ENCODE measurements at places on chromosomes 13 and 19.
A peak's percentile ranks its signal among the peaks of the same experiment; 100 is the strongest.

GRCh38 chr13:82749551-82749950 lies 1132.7 kb downstream of the SLITRK1 start:
- no peak for DNase-seq

- DNase-seq, result peak; percentile 30
Measured at GRCh38 chr19:12913011-12913561, 6.0 kb downstream of the SYCE2 start.

- DNase-seq, result no peak
Measured at GRCh38 chr13:24678151-24678550, 2.1 kb upstream of the ATP12A start.

- peak; percentile 33 for DNase-seq
Measured at GRCh38 chr13:85148009-85148408, 651.2 kb downstream of the SLITRK6 start.

DNA sequence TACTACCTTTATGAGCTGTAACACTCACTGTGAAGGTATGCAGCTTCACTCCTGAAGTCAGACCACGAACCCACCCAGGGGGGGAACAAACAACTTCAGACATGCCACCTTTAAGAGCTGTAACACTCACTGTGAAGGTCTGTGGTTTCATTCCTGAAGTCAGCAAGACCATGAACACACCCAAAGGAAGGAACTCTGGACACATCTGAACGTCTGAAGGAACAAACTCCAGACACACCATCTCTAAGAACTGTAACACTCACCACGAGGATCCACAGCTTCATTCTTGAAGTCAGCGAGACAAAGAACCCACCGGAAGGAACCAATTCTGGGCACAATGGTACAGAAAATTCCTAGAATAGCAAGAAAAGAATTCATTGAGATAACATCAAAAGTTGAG lies 1796.5 kb upstream of the MIR17HG start:
- peak; percentile 76 for DNase-seq

DNA sequence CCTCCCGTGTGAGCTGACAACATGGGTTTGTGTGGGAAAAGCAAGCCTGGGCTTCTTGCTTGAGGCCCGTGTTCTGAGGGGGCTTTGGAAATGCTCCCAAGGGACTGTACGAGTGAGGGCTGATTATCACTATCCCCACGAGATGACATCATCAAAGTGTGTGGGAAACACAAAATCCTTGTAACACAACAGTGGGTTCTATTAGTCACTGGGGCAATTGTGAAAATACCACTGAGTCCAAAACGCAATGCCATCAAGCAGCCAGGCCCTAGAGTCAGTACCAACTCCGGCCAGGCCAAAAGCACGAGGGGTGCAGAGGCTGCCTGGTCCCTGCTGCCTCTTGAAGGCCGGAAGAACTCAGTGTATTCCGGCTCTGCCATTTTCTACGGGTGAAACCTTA lies 29.6 kb downstream of the CAPS start:
- no peak for DNase-seq

- DNase-seq, result no peak
Measured at GRCh38 chr13:97441368-97441767, 7.4 kb downstream of the RAP2A start.

DNA sequence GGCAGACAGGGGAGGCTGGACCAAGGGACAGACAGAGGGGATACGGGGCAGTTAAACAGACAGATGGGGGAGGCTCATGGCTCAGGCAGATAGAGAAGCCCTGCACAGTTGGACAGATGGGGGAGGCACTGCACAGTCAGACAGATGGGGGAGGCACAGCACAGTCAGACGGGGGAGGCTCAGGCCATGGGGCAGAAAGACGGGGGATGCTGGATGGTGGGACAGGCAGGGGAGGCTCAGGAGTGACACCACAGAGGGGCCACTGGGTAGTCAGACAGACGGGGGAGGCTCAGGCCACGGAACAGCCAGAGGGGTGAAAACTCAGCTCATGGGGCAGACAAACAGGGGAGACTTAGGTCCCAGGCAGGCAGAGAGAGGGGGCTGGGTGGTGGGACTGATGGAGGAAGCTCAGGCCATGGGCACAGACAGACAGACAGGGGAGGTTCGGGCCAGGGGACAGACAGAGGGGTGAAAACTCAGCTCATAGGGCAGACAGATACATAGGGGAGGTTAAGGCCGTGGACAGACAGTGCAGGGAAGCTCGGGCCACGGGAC lies 886 bp downstream of the MFSD12 start:
- no peak for DNase-seq

DNA sequence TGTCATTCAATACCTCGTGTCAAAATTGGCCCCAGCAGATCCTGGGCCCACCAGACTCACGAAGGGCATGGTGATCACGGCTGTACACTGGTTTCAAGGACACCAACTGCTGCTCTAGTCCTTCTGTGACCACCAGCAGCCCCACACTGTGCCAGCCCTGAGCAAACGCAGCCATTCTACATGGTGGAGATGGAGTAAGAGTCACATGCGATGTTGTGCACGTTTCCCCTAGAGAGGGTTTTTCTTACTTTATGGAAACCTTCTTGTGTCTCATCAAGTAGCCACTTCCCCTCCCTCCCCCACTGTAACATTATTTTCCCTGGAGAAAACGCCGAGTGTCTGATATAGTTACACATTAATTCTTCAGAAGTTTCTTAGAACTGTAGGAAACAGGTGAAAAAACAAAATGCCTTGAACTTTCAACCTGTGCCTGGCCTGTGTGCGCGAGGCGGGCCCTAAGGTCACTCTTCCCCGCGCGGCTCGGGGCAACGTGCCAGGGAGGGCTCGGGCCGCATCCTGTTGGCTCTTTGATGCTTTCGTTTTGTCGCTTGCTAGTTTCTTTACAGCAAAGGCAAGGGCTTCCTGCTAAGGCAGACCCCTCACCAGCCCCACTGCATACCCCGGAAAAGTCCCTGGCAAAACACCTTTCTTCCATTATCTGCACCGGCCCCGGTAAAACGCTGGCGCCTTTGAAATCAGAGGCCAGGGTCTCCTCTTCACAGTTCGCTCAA lies 44.6 kb downstream of the GGACT start:
- DNase-seq, result no peak

DNA sequence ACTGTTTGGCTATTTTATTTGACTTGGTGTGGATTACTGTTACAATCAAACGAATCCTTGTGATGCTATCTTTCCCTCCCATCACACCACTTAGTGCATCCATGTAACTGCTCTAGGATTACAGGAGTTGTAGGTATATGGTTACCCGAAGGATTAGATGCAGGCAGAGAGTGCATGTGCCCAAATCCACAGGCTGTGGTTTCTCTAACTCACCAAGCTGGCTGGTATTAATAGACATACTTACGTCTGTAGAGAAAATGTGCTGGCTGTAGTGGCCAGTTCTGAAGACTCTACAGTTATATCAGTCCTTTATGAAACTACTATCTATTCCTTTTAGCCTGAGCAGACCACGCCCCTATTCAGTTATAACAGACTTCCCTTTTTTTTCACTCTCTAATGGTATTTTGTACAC lies 1.1 kb upstream of the HMGB1 start:
- no peak for DNase-seq

GRCh38 chr13:34431827-34432581 lies 510.1 kb upstream of the NBEA start:
- no peak for DNase-seq

- DNase-seq, result peak; percentile 87
Measured at GRCh38 chr13:41909506-41909905, 51.4 kb downstream of the VWA8 start.

DNA sequence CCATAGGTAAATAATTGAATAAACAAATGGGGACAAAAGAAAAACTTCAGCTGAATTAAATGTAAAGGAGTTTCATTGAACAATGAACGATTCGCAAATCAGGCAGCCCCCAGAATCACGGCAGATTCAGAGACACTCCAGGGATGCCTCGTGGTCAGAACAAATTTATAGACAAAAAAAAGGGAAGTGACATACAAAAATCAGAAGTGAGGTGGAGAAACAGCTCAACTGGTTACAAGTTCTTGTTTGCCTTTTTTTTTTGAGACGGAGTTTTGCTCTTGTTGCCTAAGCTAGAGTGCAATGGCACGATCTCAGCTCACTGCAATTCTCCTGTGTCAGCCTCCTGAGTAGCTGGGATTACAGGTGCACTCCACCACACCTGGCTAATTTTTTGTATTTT lies 5.7 kb downstream of the ZNF566 start:
- DNase-seq, result no peak

- no peak for DNase-seq
Measured at GRCh38 chr13:103134271-103134670, 68.1 kb upstream of the SLC10A2 start.

- no peak for DNase-seq
Measured at GRCh38 chr19:38274739-38275138, 10.4 kb downstream of the SPINT2 start.

GRCh38 chr19:17394891-17395415 lies 957 bp upstream of the CCDC194 start:
- DNase-seq, result peak; percentile 67

DNA sequence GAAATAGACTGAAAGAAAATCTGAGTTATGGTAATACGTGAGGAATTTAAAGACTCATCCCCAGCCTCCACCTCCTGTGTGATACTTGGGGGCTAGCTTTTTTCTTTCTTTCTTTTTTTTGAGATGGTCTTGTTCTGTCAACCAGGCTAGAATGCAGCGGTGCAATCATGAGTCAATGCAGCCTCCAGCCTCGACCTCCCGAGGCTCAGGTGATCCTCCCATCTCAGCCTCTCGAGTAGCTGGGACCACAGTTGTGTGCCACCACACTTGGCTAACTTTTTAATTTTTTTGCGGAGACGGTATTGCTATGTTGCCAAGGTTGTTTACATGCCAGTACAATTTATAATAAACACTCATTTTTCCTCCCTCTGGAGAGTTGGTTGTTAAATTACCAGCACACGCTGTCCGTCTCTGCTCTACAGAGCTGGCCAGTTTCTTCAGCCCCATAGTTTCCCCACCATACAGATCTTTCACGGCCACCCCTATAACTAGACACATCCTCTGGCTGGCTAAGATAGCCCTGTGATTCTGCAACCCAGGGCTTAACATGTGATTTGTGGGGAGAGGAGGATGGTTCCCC lies 4.8 kb downstream of the TNFSF9 start:
- DNase-seq, result no peak

DNA sequence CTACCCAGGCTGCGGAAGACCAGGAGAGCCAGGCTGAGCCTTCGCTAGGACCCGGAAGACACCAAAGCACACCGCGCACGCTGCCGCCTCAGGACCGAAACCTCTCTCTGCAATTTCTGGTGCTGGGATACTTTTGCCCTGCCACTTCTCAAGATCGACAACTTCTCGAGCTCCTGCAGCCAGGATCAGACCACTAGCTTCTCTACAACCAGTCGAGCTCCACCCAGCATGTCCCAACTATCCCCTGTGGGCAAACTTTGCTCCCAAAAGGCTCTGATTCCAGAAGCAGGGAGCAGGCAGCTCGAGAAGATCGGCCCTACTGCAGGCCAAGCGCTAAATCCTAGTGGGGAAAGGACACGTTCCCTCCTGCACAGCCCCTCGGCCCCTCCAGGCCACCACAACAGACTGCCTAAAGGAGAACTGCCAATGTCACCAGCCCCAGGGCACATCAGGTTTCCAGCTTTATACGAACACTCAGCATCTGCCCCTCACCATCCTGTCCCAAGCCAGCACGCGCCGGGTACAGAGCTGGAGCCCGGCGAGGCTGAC lies 979 bp downstream of the AKAP8 start:
- peak; percentile 57 for DNase-seq

DNA sequence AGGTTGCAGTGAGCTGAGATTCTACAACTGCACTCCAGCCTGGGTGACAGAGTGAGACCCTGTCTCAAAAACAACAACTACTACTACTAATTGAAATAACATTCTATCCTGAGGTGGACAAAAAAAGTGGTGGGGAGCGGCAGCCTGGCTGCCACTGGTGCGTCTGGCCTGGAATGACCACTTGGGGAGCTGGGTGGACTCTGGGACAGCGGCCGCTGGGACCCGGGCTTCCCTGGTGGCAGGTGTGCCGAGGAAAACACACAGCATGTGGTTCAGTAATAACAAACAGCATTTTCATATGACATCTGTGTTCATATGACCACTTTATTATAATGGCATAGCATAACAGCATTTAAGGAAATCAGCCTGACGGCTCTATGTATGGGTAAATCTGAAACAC lies 33.9 kb downstream of the TFDP1 start:
- DNase-seq, result no peak

DNA sequence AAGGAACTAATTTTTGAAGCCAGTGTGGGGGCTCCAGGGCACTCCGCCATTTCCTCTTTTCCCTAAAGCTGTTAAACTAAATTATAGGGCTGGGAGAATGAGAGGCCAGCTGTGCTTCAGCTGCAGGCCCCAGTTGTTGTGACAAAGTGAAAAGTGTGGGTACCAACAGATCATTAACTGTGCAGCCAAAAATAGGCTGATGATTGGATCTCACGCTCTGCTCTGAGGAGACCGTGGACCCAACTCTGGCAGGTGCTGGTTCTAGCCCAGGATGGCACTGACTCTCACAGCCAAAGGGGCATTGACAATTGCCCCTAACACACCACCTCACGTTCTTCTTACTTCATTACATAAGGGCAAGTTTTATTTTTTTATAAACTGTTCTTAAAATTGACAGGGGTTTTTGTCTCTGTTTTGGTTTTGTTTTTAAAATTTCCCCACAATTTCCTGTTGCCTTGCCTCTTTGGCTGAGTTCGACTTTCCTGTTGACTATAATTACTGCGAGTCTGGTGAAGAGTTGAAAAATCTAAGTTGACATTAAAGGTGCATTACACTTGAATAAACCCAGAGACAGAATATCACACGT lies 391.0 kb downstream of the FGF9 start:
- no peak for DNase-seq

DNA sequence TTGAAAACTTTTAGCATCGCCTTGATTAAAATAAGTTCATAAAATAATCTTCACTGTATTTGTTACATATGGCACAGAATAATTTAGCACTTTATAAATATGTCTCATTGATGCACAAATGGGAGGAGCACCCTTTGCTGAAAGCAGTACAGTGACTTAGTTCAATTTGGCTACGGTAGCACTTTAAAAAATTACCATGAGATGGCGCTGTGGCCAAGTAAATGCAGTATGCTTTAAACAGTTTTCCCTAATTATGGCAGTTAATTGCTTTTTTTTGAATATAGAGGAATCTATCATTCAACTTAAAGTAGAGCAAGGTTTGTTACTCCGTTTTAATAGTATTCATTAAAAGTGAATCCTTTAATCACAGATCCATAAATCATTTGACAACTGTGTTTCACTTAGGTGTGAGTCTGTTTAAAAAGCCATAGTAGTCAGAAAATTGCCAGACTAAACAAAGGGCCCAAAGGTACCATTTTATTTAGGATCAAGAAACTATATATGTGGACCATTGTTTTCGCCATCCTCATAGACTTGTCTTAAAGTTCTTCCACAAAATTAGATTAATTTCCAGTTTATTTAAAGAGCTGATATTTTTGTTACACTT lies 34.7 kb upstream of the ESD start:
- peak; percentile 64 for DNase-seq

DNA sequence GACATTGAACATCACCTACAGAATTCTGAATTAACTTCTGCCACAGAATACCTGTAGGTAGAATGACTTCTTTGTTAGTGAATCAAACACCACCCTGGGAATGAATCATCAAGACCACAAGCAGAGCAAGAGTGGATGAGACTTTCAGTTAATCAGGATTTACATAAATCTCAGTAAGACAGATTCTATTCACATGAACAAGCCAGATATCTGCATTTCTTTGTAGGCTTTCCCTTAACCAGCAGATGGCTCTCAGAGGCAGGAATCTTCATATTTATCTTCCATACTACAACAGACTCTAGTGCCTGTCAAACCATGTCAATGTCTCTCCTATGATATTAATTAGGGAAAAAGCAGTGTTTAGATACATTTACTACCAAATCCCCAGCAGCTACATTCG lies 412.1 kb downstream of the KLF12 start:
- DNase-seq, result peak; percentile 92

GRCh38 chr13:71864094-71864985 lies 2.7 kb downstream of the DACH1 start:
- peak; percentile 29 for DNase-seq
